ENCODE measurements at places on chromosomes 3 and 15. TPM values are rescaled to one million over a fixed set of nuclear protein-coding genes. Genes with fewer than 3 reads are reported as not detected.

Gene PRR23B
- polyA plus RNA-seq: not detected

GRCh38 chr3:191328383-191328961, 722 bp upstream of the CCDC50 start:
- H3K36me3 ChIP-seq: no peaks in the 10 kb centered on the region
- H3K4me3 ChIP-seq: peak overlapping the region; percentile 93
- peak; percentile 24 for DNase-seq
- peaks cover 31% of the 10 kb centered on the region for H3K4me1 ChIP-seq

DNA sequence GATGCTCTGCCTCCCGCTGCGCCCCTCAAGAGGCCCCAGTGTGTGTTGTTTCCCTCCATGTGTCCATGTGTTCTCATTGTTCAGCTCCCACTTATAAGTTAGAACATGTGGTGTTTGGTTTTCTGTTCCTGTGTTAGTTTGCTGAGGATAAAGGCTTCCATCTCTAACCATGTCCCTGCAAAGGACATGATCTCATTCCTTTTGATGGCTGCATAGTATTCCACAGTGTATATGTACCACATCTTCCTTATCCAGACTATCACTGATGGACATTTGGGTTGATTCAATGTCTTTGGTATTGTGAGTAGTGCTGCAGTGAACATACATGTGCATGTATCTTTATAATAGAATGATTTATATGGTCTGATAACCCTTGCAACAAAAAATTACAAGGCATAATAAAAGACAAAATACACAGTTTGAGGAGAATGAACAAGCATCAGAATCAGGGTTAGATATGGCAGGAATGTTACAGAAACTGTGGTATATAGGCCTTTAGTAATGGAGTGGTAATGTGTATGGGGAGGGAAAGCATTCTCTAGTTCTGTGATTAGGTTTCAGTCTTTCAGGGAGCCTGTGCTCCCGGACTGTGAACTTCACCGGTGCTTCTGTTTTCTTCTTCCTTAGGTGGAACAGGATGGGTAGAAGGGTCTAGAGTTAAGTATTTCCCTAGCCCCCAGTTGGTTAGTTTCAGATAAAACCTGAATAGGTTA, 27.1 kb downstream of the GRM2 start:
- H3K27me3 ChIP-seq: no peaks in the 10 kb centered on the region
- DNase-seq: no peak
- no peak overlapping the region for H3K27ac ChIP-seq
- no peaks in the 10 kb centered on the region for H3K4me1 ChIP-seq
- H3K36me3 ChIP-seq: no peaks in the 10 kb centered on the region

GRCh38 chr3:171979081-171979480, 60.3 kb upstream of the FNDC3B start:
- DNase-seq: no peak
- H3K27ac ChIP-seq: no peak overlapping the region
- no peaks in the 10 kb centered on the region for H3K27me3 ChIP-seq

GRCh38 chr3:188627652-188628051, 473.7 kb downstream of the LPP start:
- H3K4me3 ChIP-seq: no peak overlapping the region
- no peaks in the 10 kb centered on the region for H3K27me3 ChIP-seq
- H3K27ac ChIP-seq: peak overlapping the region; percentile 78
- no peaks in the 10 kb centered on the region for H3K36me3 ChIP-seq
- DNase-seq: no peak

Gene LARP6
- polyA plus RNA-seq: 193 TPM

DNA sequence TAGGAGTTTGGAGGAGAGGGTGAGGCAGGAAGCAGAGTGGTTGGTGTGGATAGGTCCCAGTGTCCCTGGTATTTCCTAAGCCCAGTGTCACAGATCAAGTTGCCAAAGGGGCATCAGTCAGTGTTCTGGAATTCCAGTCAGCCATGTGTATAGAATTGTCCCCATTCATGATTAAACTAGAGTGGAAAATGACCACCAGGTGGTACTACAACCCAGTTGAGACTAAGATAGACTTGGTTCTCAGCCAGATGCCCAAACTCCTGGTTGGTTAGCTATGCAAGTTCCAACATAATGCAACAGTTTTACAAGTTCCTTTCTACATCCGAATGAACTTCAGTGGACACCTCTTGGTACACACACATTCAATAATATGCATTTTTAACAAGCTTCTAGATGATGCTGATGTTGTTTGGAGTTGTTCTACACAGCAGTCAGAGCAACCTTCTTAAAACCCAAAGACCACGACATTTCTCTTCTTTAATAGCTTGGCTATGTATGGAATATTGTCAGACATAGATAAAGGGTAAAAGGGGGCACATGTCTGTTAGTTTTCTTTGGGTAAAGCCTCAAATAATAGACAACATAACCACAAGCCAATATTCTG, 8.4 kb upstream of the ATR start:
- H3K27me3 ChIP-seq: no peaks in the 10 kb centered on the region
- H3K4me1 ChIP-seq: no peaks in the 10 kb centered on the region
- DNase-seq: peak; percentile 64
- no peak overlapping the region for H3K4me3 ChIP-seq
- H3K36me3 ChIP-seq: no peaks in the 10 kb centered on the region

DNA sequence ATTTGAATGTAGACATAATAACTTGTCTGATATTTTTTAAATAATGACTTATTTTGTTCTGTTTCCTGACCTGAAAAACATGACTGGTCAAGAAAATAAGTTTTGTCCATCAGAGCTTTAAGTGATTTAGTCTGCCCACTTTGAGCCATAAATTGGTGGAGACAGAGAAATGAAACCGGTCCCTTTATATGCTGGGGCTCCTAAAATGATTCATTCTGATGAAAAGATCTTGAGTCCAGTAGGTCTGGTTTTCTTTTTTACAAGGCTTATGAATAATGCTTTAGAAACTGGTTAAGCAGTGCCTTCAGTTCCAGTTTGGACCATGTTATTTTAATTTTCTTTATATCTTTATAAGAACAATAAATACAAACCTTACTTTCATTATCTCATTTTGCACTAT, 293.2 kb downstream of the DIPK2A start:
- DNase-seq: no peak
- H3K36me3 ChIP-seq: no peaks in the 10 kb centered on the region
- H3K27me3 ChIP-seq: no peaks in the 10 kb centered on the region

GRCh38 chr3:166510382-166510781, 673.2 kb upstream of the BCHE start:
- H3K36me3 ChIP-seq: no peaks in the 10 kb centered on the region
- H3K4me1 ChIP-seq: no peaks in the 10 kb centered on the region
- no peak overlapping the region for H3K4me3 ChIP-seq
- no peaks in the 10 kb centered on the region for H3K27me3 ChIP-seq
- no peak for DNase-seq
- H3K27ac ChIP-seq: no peak overlapping the region

- H3K36me3 ChIP-seq: peaks cover 4% of the 10 kb centered on the region
- no peak overlapping the region for H3K27ac ChIP-seq
- H3K4me3 ChIP-seq: no peak overlapping the region
These were observed 133.3 kb downstream of the ADAM10 start for GRCh38 chr15:58616171-58616570.

DNA sequence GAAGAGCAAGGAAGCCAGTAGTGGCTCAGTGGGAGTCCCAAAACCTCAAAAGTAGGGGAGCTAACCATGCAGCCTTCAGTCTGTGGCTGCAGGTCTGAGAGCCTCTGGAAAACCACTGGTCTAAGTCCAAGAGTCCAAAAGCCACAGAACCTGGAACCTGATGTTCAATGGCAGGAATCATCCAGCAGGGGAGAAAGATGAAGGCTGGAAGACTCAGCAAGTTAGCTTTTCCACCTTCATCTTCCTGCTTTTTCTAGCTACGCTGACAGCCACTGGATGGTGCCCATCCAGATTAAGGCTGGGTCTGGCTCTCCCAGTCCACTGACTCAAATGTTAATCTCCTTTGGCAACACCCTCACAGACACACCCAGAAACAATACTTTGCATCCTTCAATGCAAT, 626.3 kb downstream of the NAALADL2 start:
- no peak for DNase-seq
- no peaks in the 10 kb centered on the region for H3K4me1 ChIP-seq
- H3K36me3 ChIP-seq: no peaks in the 10 kb centered on the region
- no peak overlapping the region for H3K27ac ChIP-seq
- H3K4me3 ChIP-seq: no peak overlapping the region

DNA sequence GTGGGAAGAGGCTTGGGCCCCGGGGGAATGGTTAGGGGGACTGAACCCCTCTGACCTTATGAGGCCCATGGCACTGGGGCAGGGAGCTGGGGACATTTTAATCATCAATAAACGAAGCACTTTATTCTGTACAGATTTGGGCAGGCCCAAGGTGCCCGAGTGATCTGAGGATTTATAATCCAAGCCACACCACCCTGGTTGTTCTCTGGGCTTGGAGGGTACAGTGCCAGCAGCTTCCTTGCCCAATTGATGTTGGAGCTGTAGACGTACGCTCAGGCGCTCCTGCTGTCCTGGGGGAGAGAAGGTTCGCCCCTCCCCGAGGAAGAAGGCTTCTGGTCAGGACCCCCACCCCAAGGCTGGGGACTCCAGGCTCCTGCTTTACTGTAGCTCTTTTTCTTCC, 12.5 kb downstream of the ZBTB47 start:
- no peak overlapping the region for H3K4me3 ChIP-seq
- peaks cover 14% of the 10 kb centered on the region for H3K4me1 ChIP-seq
- no peaks in the 10 kb centered on the region for H3K27me3 ChIP-seq
- DNase-seq: peak; percentile 27
- H3K27ac ChIP-seq: no peak overlapping the region

- H3K4me3 ChIP-seq: no peak overlapping the region
- DNase-seq: no peak
- no peak overlapping the region for H3K27ac ChIP-seq
- peaks cover 8% of the 10 kb centered on the region for H3K27me3 ChIP-seq
- H3K36me3 ChIP-seq: no peaks in the 10 kb centered on the region
- H3K4me1 ChIP-seq: peaks cover 16% of the 10 kb centered on the region
These were observed 22.0 kb downstream of the STARD5 start for GRCh38 chr15:81301815-81302399.

DNA sequence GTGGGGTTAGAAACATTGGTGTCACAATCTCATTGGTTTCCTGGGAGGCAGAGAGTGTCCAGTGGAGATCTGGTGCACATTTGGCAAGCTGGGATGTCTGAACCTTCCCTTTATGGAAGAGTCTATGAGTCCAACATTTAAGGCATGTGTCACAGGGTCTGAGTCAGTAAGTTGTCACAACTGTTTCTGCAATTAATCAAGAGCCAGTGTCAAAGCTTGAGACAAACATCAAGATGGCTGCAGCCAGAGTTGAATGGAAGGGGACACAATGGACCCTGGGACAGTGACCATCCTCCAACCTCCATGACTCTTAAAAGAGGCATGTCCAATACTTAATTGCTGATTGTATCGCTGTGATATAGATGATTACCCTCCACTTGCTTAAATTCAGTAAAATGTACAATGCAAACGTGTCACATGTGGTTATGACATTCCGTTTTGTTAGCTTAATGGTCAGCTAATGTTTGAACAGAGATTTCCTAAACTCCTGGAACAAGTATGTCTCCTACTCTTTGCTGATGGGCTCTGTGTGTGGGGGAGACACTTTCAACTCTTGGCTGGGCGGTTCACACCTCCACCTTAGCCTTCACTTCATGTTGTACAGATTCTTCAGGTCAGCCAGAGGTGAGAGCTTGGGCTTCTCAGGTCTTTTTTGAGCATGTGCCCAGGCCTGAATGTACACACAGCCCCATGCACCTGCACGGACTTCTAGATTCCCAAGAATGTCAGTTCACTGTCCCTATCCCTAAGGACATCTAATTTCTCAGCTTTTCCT, 79.9 kb upstream of the PRR23E start:
- no peaks in the 10 kb centered on the region for H3K36me3 ChIP-seq
- no peak overlapping the region for H3K4me3 ChIP-seq
- peak overlapping the region; percentile 88 for H3K27ac ChIP-seq
- no peaks in the 10 kb centered on the region for H3K27me3 ChIP-seq
- no peak for DNase-seq
- H3K4me1 ChIP-seq: peaks cover 22% of the 10 kb centered on the region

Gene SMCO1
- polyA plus RNA-seq: not detected

DNA sequence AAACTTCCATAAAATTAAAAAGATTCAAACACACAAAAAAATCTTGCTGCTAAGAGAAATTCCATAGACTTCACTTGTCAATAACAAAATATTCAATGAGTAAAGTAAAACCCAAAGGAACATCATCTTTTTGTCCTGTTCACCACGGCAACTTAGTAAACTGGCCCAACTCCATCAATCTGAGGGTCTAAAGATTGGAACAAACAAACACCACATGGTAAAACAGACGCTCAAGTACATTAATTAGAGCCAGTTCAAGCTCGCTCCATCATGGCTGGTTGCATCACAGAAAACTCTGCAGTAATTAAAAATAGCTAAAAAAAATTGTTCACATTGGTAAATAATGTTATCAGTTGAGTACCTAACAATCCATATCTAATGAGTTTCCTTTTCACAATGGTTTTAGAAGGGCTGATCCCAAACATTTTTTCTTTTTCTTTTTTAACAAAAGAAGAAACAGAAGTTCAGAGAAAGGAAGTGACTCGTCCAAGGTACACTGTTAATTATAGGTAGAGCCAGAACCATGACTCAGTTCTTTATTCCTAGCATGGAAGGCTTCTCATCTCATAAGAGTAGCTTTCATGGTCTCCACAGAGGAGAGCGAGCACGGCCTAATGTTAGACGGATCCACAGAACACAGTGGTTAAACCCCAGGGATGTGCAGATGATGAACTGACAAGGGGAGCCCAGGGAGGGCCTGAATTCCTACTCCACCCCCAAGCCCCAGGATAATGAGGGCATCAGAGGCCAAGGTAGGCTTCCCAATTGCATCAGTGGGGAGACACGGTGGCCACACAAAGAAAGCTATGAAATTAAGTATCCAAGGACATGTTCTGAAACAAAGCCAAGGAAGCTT, 79.2 kb upstream of the ARHGEF3 start:
- H3K36me3 ChIP-seq: no peaks in the 10 kb centered on the region
- no peak overlapping the region for H3K4me3 ChIP-seq
- DNase-seq: no peak
- no peaks in the 10 kb centered on the region for H3K27me3 ChIP-seq
- no peak overlapping the region for H3K27ac ChIP-seq

GRCh38 chr3:25856902-25857518, 67.1 kb downstream of the OXSM start:
- no peaks in the 10 kb centered on the region for H3K36me3 ChIP-seq
- DNase-seq: peak; percentile 59
- H3K27me3 ChIP-seq: no peaks in the 10 kb centered on the region
- peaks cover 12% of the 10 kb centered on the region for H3K4me1 ChIP-seq
- no peak overlapping the region for H3K27ac ChIP-seq

- H3K36me3 ChIP-seq: peaks cover 4% of the 10 kb centered on the region
- DNase-seq: no peak
- H3K4me1 ChIP-seq: peaks cover 3% of the 10 kb centered on the region
- peak overlapping the region; percentile 85 for H3K27ac ChIP-seq
- H3K27me3 ChIP-seq: no peaks in the 10 kb centered on the region
These were observed 587 bp downstream of the PIGX start for GRCh38 chr3:196712514-196713413.

Gene SI
- not detected for polyA plus RNA-seq

Gene CX3CR1
- not detected for polyA plus RNA-seq

Gene CHRM5
- not detected for polyA plus RNA-seq
